ENCODE measurements at places on chromosomes 11 and 22.

DNA sequence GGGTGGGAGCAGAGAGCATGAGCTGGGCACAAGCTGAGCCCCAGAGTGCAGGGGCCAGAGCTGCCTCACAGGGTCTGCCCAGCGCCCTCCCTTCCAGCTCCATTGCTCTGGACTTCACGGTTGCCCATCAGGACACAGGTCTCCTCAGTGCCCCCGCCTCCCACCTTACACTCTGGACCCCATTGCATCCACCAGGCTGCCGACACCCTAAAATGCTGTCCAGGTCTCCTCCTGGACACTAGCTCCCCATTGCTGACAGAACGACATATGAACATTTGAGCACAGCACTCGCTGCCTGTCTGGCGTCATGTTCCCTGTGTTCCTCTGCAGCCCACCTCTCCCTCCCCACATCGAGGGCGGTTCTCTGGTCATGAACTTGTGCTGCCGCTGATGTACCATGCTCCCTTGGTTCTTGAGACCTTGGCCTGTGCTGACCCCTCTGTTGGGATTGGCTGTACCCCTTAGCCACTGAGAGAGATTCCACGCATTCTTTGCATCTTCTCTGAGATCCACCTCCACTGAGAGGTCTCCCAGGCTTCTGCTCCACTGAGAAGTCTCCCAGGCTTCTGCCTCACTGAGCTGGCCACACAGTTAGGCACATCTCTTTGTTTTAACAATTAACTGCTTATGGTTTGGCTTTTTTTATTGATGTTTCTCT, 34.2 kb upstream of the NECTIN1 start:
- DNase-seq, result no peak

DNA sequence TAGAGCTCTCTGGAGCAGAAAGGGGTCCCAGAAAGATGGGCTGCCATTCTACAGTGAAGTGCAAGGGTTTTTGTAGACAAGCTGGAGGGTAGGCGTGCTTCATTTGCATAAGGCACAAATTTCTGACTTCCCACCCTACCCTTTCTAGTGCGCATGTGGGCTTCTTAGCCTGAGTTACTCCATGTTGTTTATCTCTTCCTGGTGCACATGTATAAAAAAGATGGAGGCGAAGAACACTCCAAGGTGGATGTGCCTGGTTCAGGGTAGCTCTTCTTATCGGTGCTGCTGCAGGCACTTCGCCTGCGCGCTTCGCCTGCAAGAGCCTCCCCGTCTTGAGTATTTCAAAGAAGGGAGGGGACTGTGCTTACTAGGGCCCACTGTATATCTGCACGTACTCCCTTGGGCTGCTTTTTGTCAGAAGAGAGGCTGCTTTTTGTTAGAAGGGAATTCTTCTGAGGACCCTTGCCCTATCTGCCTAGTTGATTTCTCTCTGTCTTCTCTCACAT, 1047.3 kb upstream of the CNTN5 start:
- no peak for DNase-seq

GRCh38 chr11:88656283-88656682, 318.7 kb upstream of the CTSC start:
- DNase-seq, result no peak

GRCh38 chr11:103547024-103547423, 437.8 kb downstream of the DYNC2H1 start:
- DNase-seq, result no peak

GRCh38 chr22:31618057-31618456, 44.0 kb downstream of the PISD start:
- peak; percentile 46 for DNase-seq

DNA sequence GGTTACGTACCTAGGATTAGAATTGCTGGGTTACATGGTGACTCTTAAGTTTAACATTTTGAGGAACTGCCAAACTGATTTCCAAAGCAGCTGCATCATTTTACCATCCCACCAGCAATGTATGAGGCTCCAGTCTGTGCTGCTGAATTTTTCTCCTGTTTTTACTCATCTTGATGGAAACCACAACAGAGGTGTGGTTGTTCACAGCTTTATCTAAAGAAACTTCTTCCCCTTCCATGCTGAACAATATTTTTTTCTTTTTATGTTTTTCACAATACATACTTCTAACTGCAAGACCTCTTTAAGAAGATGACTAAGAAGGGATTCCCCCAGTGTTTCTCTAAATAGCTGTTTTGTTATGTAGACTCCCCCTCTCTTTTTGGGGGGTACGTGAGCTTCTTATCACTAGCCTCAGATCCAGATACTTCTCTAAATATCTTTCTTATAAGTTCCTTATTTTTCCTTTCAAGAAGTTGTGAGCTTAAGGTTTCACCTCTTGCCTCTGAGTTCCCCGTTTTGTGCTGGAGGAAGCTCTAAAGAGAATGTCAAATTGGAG, 24.0 kb downstream of the TCP11L1 start:
- DNase-seq, result no peak

- no peak for DNase-seq
Measured at GRCh38 chr11:65051398-65051858, 6.9 kb downstream of the NAALADL1 start.

GRCh38 chr11:32435511-32435941, at the start of gene WT1:
Gene WT1 (minus strand): TSS chr11:32435539.
- no peak for DNase-seq
